Left renal cortex interstitium (tissue), 4 donors: ENCODE measurements at places on chromosomes 7 and 10.

GRCh38 chr10:127186813-127187212 lies 9.6 kb downstream of the INSYN2A start:
- no peak for DNase-seq

DNA sequence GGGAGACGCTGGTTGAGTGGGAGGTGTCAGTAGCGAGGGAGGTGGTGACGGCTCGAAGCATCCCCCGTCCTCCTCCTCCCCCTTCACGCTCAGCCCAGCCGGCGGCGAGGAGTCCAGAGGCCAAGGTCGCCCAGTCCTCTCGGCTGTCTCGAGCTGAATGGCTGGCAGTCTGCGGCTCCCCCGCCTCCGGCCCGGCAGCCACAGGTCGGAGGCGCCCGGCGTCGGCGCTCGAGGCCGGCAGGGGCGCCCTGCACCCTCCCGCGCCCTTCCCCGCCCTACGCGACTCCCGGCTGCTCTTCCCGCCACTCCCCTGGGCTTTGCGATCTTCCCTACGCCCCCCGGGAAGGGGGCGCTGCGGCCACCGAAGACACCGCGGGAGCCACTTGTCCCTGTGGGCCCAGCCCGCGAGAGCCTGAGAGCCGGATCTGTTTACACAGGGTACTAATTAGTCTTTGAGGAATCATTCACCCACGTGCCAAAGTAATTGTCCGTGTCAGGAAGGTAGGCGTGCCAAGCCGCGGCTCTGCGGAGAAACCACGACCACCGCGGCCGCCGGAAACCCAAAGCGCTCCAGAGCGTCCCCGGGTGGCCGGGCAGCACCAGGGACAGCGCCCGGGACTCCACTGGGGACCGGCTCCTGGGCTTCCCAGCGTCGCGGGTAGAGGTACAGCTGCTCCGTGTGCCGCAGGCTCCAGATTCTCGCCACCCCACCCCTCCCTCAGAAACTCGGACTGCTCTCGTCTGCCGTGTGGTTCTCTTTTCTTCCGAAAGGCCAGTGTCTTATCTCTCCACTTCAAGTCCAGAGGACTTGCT lies at the start of gene NXPH1:
NXPH1 (plus strand) TSS at position 133 of the 813 bp plus-strand sequence.
- no peak for DNase-seq

GRCh38 chr7:139887992-139888481 lies 59.0 kb downstream of the TBXAS1 start:
- no peak for DNase-seq

DNA sequence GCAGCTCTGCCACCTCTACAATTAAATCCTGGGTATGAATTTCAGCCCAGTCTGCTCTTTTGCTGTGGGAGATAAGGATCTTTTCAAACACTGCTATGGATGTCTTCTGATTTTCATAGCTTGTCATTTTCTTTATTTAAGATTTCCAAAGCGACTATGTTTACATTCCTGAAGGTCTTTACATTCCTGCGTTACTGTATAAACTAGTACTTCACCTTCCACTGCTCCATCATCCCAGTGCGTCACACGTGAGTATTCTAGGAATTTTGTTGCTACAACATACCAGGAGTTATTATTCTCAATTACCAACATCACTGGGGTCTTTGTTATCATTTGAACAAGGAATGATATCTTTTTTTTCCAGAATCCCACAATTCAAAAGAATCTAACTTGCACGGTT lies 944.7 kb downstream of the SORCS3 start:
- DNase-seq = no peak

- no peak for DNase-seq
Observed at GRCh38 chr7:140539461-140539860, 60.2 kb upstream of the MKRN1 start.

GRCh38 chr10:109089779-109090178 lies 833.5 kb downstream of the XPNPEP1 start:
- DNase-seq = no peak

- no peak for DNase-seq
Observed at GRCh38 chr10:59829601-59830000, 76.3 kb upstream of the MRLN start.

- DNase-seq = no peak
Observed at GRCh38 chr7:149884016-149884415, 10.2 kb downstream of the ATP6V0E2 start.

GRCh38 chr7:98354052-98354451 lies 46.8 kb downstream of the BAIAP2L1 start:
- no peak for DNase-seq

DNA sequence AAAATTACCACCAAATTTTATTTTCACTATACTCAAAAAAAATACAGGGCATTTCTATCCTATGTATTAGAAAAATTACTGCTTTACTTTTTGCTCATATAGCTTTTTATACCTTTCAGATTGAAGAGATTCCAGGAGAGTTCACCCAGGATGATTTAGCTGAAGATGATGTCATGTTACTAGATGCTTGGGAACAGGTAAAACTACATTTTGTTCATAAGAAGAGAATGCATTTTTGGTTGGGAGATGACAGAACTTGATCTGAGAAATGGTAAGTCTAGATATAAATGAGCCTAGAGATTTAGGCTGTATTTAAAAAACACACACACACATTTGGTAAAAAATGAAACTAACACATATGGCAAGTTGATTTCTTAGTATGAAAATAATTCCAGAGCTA lies 38.1 kb upstream of the ARL4A start:
- no peak for DNase-seq

GRCh38 chr10:114552050-114552449 lies 106.0 kb downstream of the ABLIM1 start:
- no peak for DNase-seq

DNA sequence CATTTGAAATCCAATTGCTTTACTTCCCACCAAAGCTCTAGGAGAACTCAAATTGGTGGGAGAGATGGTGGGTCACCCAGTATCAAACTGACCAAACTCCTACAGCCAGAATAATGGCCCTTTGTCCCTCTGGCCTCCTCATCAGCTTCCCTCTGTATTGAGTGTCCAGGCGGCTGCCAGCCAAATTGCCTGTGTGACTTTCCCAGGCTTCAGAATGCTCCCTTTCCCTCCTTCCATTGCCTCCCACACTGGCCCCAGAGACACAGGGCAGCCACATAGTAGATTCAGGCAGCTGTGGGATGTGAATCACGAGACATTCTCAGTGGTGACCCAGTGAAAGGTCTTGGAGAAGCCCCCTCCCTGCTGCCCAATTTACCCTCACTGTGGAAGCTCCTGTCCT lies 12.7 kb upstream of the VDAC2 start:
- DNase-seq = no peak

GRCh38 chr10:48944171-48944570 lies 4.5 kb upstream of the LRRC18 start:
- no peak for DNase-seq

DNA sequence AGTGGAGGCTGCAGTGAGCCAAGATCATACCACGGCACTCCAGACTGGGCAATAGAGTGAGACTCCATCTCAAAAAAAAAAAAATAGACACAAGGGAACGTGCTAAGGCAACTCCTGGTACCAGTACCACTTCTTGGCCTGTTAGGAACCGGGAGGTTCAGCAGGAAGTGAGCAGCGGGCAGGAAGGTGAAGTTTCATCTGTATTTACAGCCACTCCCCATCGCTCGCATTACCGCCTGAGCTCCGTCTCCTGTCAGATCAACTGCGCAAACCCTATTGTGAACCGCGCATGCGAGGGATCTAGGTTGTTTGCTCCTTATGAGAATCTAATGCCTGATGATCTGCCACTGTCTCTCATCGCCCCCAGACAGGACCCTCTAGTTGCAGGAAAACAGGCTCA lies 69.9 kb upstream of the FOXK1 start:
- no peak for DNase-seq

DNA sequence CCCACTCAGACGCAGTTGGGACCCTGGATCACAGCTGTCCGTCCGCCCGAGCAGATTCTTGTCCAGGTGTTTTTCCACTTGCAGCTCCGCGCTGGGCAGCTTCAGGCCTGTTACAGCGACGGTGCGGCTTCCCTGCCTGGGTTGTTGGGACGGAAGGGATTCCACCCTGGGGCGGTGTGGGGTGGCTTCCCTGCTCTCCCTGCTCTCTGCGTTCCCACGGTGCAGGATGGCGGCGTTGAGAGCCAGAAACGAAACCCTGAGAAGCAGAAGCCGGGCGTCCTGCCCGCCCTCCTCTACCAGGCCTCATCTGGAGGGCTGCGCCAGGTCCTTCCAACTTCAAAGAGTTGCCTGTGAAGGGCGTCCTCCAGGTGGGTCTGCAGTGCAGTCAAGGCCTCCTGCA lies 194.4 kb downstream of the ADARB2 start:
- DNase-seq = no peak

GRCh38 chr7:28818996-28819395 lies 139.1 kb downstream of the TRIL start:
- DNase-seq = no peak

DNA sequence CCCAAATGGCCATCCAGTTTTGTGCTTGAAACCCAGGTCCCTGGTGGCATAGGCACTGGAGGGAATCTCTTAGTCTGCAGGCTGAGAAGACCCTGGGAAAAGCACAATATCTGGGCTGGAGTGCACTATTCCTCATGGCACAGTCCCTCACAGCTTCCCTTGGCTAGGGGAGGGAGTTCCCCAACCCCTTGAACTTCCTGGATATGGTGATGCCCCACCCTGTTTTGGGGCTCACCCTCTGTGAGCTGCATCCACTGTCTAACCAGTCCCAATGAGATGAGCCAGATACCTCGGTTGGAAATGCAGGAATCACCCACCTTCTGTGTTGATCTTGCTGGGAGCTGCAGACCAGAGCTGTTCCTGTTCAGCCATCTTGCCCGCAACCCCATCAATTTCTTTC lies 19.8 kb upstream of the NAMPT start:
- DNase-seq = no peak

DNA sequence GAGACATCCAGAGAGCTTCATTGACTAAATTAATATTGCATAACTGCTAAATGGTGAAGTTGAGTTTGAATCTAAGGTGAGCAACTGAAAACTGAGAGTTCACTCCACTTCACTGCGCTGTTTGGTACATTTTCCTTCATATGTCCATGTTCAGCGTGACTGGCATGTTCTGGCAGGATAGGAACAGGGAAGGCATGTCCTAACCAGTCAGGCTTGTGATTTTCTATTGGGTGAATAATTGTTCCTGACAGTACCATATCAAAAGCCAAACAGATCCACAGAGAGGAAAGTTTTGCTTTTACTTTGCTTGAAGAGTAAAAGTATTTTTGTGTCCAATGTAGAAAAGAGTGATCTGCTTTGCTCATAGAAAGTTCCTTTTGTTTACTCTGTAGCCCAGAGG lies 53.2 kb downstream of the WDFY4 start:
- no peak for DNase-seq

GRCh38 chr7:110719741-110720140 lies 371.2 kb upstream of the LRRN3 start:
- no peak for DNase-seq

GRCh38 chr10:128633864-128634540 lies 507.8 kb upstream of the MKI67 start:
- DNase-seq = no peak

GRCh38 chr10:113889911-113890310 lies 35.5 kb downstream of the NHLRC2 start:
- no peak for DNase-seq

DNA sequence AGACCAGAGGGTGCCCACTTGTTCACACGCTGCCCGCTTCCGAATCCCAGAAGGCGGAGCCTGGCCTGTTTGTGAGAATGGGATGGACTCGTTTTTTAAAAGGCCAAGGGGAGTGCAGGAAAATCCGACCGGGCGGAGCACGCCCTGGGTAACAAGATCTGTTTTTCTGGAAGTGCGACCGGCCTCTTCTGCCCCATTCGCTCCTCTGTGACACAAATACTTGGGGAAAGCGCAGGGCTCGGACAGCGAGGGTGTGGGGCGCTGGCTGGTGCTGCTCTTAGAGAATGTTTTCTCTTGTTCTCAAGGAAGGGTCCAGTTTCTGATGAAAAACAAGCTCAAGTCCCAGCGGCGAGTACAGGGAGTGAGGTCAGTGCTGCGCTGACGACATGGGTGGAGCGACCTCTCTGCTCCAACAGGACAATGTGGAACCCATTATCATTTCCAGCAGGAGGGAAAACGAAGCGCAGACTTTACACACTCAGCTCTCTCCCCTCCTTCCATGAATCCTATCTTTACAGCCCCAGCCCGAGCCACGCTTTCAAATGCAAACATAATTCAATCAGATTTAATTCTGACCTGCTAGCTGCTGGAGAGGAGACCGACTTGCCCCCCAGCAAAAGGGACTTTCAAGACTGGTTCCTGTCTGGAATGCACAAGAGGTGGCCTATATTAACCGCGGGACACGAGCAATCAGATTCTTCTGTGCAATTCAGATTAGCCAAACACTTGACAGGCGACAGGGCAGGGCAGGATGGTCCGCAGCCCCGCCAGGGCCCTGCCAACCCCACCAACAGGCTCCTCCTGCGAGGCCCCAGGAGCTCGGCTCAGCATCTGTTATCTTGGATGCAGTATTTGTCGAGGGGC lies 1.1 kb downstream of the RADIL start:
- no peak for DNase-seq
